Mammary microvascular endothelial cell (primary cell): ENCODE measurements at places on chromosomes 5 and 9. TPM values are rescaled to one million over a fixed set of nuclear protein-coding genes. Genes with fewer than 3 reads are reported as not detected.

The ANKRD18A gene
- total RNA-seq = not detected in 2 replicates

The INSL6 gene
- total RNA-seq = not detected in 2 replicates

The RABL6 gene
- 110 and 124 TPM in 2 replicates for total RNA-seq

The OLFML2A gene
- 0.54 and 1.5 TPM in 2 replicates for total RNA-seq
